ENCODE measurements at places on chromosomes 3 and 15. TPM values are rescaled to one million over a fixed set of nuclear protein-coding genes. Genes with fewer than 3 reads are reported as not detected.

The ADPRH gene
- 3.8 TPM for total RNA-seq

The SLC22A14 gene
- total RNA-seq, result not detected

DNA sequence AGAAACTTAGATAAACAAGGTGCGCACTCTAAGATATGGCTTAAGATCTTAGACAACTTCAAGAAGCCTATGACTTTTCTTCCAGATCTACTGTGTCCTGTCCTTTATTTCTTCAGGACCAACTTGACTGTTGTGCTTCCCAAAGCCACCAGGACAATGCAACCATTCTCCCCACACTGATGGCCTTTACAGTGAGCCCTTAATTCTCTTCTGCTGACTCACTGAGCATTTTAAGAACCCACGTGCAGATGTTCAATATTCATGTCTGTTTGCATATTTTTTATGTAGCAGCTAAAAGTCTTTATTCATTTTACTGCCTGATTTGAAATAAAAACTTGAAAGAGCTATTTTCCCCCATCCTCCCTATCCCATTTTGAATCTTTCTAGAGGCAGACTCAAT, 103.3 kb upstream of the SLC2A2 start:
- no peaks in the 10 kb centered on the region for H3K27me3 ChIP-seq
- no peaks in the 10 kb centered on the region for H3K4me1 ChIP-seq
- no peak for DNase-seq
- H3K4me3 ChIP-seq, result no peak overlapping the region

GRCh38 chr15:75034615-75035014, 11.2 kb downstream of the PPCDC start:
- peaks cover 30% of the 10 kb centered on the region for H3K4me1 ChIP-seq
- H3K36me3 ChIP-seq, result no peaks in the 10 kb centered on the region
- no peaks in the 10 kb centered on the region for H3K27me3 ChIP-seq
- no peak overlapping the region for H3K27ac ChIP-seq

GRCh38 chr15:80974914-80975313, 14.7 kb downstream of the MESD start:
- no peak for DNase-seq
- peaks cover 3% of the 10 kb centered on the region for H3K4me1 ChIP-seq
- H3K4me3 ChIP-seq, result no peak overlapping the region
- no peak overlapping the region for H3K27ac ChIP-seq
- no peaks in the 10 kb centered on the region for H3K27me3 ChIP-seq

The GABRR3 gene
- total RNA-seq, result not detected

GRCh38 chr15:45863881-45864580, 229.2 kb downstream of the SQOR start:
- H3K4me3 ChIP-seq, result no peak overlapping the region
- DNase-seq, result no peak
- no peak overlapping the region for H3K27ac ChIP-seq

DNA sequence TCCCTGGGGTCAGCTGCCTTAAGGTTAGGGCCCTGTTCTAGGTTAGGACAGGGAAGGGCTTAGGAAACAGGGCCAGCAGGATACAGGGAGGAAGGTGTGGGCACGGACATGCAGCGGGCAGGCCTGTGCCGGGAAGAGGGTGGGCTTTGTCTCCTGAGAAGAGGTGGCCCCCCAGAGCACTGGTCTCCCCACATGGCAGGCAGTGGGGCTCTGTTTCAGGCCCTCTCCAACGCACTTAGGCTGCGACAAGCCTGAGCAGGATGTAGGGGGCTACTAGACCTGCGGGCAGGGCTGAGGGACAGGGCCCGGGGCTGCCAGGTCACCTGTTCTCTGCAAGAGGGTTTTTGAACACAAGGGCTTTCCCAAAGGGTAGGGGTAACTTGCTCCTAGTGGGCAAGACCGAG, 33.5 kb downstream of the KLF13 start:
- H3K4me3 ChIP-seq, result no peak overlapping the region
- H3K27ac ChIP-seq, result peak overlapping the region; percentile 96
- peaks cover 11% of the 10 kb centered on the region for H3K36me3 ChIP-seq
- no peaks in the 10 kb centered on the region for H3K27me3 ChIP-seq
- peak; percentile 38 for DNase-seq
- H3K4me1 ChIP-seq, result peaks cover 98% of the 10 kb centered on the region

The DAZL gene
- not detected for total RNA-seq

DNA sequence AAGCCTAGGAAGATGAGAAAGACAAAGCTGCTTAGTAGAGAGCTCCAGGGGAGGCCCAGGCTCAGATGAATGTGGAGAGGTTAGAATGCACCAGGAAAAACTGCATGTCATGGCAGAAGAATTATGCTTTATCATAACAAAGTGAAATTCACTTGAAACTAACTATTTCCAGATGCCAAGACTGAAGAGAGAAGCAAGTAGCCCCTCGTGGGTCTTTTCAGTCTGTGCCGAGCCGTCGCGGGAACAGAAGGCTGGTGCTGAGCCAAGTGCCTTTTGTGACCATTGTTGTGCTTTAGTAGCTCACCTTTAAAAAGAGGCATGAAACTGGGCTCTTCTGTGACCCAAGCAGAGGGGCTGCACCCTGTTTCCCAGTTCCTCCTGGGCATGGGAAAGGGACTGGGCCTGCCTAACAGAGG, 73.2 kb downstream of the CHDH start:
- DNase-seq, result no peak
- H3K4me3 ChIP-seq, result no peak overlapping the region
- no peak overlapping the region for H3K27ac ChIP-seq
